ENCODE measurements at places on chromosomes 4 and X.

GRCh38 chr4:157994863-157995262, 178.0 kb downstream of the GASK1B start:
- no peak for DNase-seq

DNA sequence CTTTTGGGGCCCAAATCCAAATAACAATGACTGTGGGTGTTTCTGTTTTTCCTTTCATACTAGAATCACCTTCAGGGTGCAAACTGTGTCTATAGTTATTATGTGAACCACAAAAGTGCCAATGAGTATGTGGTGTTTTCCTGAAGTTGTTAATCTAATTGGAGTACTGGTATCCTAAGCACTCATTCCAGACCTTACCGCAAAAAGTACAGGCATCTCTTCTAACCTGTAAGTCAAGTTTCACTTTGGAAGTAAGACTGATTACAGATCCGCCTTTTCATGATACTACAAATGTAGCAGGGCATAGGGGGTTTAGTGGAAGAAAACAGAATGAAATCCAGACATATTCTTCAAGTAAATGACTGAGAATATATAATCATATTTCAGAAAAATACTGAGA, 16.1 kb downstream of the COQ2 start:
- no peak for DNase-seq

GRCh38 chrX:39848243-39848642, 249.5 kb downstream of the BCOR start:
- DNase-seq, result no peak

- DNase-seq, result no peak
Measured at GRCh38 chrX:138191998-138192397, 519.5 kb downstream of the FGF13 start.

DNA sequence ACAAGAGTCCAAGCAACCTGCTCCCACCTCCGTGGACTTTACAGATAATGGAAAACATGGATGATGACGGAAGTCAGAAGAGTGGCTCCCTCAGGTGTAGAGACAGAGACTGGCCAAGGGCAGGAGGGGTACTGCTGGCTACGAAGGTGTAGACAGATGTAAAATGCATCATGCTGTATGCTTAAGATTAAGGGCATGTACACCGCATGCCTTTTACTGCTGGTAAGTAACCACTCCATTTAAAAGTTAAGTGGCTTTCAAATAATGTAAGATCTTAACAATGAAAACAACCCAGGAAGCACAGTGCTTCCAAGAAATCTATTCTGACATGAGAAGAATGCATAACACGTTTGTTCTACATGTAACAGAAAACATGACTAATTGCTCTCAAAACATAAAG, 76.9 kb upstream of the FAM9B start:
- DNase-seq, result no peak

DNA sequence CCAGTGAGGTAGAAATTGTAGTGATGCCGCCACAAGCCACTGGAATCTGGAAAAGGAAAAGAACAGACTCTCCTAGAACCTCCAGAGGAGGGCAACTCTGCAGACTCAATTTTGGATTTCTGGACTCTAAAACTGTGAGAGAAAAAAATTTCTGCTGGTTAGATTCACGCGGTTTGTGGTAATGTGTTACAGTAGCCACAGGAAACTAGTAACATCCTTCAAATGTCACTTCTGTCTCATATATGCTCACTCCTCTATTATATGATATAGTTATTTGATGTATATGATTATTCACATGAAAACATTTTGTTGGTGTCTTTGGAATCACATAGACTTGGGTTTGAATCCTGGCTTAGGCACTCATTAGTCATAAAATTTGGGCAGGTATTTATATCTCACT, 18.8 kb downstream of the LDOC1 start:
- DNase-seq, result no peak

GRCh38 chrX:115898382-115899001, 272.1 kb upstream of the AGTR2 start:
- peak; percentile 62 for DNase-seq

- no peak for DNase-seq
Measured at GRCh38 chr4:47065051-47065481, 33.7 kb downstream of the GABRB1 start.

DNA sequence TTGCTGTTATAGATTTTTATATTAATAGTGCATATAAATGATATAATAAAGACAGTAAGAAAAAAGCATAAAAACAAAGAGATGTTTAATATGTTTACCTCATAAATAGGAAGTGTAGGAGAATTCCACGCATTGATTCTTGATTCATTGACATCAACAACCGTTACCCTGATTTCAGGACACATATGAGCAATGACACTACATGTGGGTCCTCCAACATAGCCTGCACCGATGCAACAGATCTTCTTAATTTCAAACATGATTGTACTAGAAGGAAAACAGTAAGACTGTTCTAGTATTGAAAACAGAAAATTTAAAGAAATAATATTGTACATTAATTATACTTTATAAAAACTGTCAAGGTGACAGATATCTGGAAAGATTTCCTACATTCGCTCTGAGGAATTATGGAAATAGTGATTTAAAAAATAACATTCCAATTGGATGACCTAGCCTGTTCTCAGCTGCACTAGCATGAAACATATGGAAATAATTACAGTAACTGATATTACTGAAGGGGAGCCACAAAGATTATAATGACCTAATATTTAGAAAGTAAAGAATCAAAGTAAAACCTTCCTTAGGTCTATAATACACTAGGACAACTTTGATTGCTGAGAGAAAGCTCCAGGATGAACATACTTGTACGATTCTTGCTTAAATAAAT, 5.9 kb downstream of the UGDH start:
- no peak for DNase-seq

DNA sequence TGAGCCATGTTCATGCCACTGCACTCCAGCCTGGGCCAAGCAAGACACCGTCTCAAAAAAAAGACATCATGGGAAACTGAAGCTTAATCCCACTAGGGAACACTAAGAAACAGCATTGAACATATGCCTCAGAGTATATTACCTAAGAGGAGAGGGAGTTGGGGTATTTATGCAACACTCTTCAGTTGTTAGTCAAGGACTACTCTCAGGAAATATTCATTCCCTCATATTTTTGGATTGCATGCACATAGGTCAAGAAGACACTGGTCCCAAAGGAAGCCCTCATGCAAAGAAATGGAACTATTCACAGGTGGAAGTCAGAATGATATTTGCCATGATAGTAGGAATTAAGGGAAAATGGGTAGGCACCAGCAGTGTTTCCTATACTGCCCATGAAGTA, 22.8 kb upstream of the PAPSS1 start:
- DNase-seq, result no peak

DNA sequence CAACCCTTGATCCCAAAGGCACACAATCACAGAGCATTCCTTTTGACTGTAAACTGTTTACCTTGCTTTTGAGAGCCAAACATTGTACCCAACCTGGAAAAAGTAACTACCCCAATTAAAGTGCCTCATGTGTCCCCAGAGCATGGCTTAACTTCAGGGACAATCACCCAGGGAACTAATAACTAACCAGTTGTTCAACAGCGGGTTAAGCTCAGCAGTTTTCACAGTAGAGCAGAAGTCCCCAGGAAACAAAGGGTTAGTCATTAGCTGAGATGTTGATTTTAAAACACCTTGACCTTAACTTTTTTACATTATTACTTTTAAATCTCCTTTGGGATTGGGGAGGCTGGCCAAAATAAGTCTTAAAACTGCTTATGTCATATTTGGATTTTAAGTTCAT, 94.8 kb downstream of the RELL1 start:
- DNase-seq, result no peak

DNA sequence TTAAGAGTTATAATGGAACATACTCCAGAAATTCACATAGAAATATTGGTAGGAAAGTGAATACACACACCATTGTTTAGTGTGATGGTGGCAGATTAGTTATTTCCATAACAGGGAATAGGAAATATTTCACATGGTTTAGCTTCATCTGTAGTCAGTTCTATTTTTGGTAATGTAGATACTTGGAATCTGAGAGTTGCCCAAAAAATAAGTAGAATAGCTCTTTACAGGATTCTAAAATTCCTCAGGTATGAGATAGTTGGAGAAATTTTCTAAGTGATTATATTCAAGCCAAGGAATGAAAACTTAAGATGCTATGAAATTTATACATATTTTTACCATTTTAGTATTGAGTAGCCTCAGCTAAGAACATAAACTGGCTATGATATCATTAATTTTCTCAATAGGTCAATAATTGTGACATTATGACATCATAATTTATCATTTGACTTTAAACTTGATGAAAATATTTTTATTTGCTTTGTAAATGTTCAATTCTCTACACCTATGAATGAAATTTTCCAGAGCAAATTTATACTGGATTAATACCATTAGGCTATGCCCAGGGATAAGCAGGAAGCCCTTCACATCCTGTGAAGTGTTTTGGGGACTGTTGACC, 35.8 kb downstream of the CPEB2 start:
- no peak for DNase-seq

DNA sequence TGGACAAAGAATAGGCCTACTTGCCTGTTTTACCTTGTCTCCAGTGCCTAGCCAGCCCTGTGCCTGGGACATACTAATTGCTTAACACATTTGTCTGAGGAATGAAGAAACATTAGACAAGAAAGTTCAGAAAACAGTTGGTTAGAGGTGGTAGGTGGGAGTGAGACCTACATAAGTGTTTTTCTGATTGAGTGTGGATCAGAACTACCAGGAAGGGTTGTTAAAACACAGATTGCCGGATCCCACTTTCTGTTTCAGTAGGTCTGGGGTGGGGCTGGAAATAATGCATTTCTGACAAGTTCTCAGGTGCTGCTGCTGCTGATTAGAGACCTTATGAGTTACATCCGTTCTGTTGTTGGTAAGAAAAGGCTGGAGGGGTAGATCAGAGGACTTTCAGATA, 5.7 kb upstream of the JADE1 start:
- no peak for DNase-seq

DNA sequence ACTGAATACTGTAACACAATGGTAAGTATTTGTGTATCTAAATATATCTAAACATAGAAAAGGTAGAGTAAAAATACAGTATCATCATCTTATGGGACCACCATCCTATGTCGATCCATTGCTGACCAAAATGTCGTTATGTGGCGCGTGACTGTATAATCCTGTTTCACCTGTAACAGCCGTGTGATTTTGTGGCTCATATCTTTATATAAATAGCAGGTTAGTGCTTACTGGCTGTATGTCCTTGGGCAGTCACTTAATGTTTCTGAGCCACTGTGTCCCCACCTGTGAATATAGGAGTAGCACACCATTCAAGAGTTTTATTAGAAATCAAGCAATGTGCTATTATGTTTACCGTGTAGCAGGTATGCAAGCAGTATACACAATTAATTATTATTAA, 226.2 kb upstream of the FAT1 start:
- DNase-seq, result no peak

DNA sequence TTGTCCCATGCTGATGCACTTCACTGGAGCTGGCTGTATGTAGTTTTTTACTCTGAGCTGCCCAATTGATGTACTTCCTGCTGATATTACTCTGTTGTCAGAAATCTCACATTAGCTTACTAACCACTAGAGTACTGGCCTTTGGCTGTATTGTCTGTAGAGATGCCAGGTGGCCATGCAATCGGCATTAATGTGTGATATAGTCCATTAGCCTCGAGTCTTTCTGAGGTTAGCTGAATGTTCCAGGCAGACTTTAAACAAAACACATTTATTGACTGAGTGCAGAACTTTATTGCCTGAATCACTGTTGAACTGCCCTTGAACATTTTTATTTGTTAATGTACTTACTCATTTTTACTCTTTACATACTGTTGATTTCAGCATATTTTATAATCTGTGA, 335.2 kb downstream of the PCDH10 start:
- no peak for DNase-seq

GRCh38 chr4:165553221-165553810, 174.5 kb downstream of the CPE start:
- DNase-seq, result no peak

- DNase-seq, result no peak
Measured at GRCh38 chrX:49214996-49215526, 15.1 kb upstream of the SYP start.

GRCh38 chrX:131322651-131323050, 33.5 kb upstream of the IGSF1 start:
- DNase-seq, result no peak

DNA sequence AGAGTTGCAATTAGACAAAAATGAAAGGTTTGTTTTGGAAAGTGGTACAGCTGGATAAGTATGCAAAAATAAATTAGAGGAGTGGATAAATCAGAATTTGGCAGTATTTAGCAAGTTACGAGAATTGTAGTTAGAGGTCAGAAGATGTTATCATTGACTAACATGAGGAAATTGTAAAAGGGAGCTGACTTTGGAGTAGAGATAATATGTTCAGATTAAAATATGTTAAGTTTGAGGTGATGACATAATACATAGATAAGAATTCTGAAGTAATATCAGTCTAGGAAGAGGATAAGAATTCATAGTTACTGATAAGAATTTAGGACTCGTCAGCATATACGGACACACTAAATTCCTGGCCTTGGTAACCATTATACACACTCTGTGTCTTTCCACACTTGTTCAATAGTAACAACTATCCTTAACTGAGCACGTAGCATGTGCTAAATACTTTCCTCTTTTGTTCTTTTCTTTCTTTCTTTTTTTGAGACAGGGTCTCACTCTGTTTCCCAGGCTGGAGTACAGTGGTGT, 4.1 kb upstream of the EPGN start:
- DNase-seq, result no peak

DNA sequence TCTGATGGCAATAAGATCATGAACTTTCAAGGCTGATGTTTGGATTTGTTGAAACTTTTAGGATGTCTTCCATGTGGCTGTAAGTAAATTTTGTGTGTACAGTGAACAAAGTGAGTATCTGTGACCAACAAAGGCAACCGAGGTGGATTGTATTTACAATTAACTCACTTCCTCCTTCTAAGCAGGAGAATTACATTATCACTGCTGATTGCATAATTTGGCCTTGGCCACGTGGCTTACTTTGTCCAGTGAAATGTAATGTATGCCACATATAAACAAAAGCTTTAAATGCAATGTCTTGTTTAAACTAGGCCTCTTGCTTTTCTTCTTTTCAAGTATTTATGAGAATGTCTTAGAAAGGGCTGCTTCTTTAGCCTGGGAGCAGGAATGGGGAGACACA, 66.3 kb upstream of the MAD2L1 start:
- no peak for DNase-seq

GRCh38 chr4:162661913-162662312, 498.1 kb upstream of the FSTL5 start:
- DNase-seq, result no peak

- DNase-seq, result no peak
Measured at GRCh38 chr4:6328526-6328925, 58.9 kb downstream of the WFS1 start.

GRCh38 chr4:123133397-123134050, 211.1 kb upstream of the NUDT6 start:
- DNase-seq, result no peak

DNA sequence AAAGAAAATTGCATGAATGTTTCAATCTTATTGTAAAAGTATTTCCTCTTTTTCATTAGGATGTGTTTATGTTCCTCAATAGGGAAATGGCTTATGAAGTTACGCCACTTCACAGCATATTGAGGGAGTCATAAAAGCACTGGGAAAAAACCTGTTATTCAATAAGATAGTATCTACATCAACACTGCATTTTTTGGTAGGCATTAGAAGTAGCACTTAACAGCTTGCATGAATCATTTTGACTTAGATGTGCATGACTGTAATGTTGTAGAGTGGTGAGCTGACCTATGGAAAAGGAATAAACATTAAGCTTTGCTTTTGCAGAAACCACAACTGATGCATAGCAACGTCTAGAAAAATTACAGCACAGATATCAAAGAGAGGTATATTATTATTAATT, 111.2 kb upstream of the GRXCR1 start:
- no peak for DNase-seq

GRCh38 chr4:69860052-69860451, at the start of gene SULT1E1:
Gene SULT1E1 (minus strand): TSS chr4:69860145. CDS start chr4:69857644, 2,501 bp downstream.
- DNase-seq, result no peak

GRCh38 chr4:177255359-177255758, 54.3 kb upstream of the NEIL3 start:
- DNase-seq, result no peak

Measured in activated T-helper 1 cell treated with anti-CD3 and anti-CD28 coated beads, Interleukin-2, amount 50 U/mL, for 16 hours (primary cell).